Activated CD4-positive, alpha-beta T cell treated with anti-CD3 and anti-CD28 coated beads for 24 hours (primary cell): ENCODE measurements at places on chromosomes 6 and 20.

DNA sequence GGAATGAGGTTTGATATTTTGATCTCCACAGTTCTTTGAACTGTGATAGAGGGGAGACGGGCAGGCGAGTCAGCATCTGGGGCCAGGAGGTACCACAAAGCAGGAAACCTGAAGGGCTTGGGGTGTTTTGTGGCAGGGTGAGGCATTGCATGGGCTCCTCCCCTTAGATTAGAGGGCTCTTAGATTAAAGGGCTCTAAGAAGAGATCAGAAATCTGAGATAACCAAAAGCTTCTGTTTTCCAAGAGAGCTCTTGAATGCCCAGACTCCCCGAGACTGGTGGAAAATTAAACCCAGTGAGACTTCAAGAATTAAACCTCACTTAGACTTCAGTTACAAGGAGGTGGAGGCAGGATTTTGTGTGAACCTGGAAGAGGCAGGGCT is 2.4 kb upstream of the GPX5 start:
- DNase-seq = no peak

GRCh38 chr6:127190552-127190951 is 72.1 kb downstream of the RSPO3 start:
- DNase-seq = no peak

DNA sequence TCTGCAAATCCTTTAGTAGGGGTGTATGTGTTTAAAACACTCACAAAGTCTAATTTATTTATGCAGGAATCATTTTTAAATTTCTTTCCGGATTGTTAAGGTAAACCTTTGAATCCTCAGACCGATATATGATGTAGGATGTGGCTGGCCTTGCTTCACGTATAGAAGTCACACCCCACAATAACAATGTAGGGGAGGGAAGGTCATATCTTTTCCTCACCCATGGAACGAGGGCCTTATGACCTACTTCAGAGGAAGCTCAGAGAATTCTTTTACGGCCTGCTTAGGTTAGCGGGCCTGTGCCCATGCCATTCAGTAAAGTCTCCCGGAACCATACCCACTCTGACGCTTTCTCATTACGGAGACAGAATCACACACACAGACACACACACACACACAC is 102.9 kb downstream of the MAP3K7 start:
- DNase-seq = no peak

DNA sequence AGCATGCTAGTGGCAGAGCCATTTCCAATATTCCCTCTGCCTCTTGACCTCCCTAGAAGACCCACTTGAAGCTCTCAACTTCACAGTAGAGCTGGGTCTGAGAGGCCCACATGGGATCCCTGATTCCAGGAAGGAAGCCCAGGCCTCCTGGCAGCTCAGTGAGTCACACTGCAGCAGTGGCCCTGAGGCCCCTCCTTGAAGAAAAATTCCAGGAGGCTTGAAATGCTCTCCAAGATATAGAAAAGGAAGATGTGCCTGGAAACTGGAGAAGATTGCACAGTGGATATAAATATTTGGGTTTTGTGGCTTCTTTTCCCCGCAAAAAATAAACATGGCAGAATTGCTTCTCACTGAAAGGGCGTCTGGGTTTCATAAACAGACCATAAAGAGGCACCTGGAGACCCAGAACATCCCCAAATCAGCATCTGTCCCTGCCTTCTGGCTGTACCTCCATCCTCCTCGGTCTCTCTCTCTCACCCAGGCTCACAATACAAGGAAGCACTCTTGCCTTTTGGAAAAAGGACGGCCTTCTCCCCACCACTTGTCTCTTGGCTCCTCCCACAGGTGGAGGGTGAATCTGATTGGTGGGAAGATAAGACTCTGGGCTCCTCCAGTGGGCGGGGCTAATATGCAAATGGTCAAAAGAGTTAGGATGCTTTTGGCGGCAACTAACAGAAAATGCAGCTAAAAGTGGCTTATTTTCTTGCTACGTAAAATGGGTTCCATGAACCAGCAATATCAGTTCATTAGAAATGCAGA is 200.0 kb upstream of the SULF2 start:
- no peak for DNase-seq

- DNase-seq = no peak
These were observed 26.2 kb downstream of the E2F3 start for GRCh38 chr6:20427856-20428255.

DNA sequence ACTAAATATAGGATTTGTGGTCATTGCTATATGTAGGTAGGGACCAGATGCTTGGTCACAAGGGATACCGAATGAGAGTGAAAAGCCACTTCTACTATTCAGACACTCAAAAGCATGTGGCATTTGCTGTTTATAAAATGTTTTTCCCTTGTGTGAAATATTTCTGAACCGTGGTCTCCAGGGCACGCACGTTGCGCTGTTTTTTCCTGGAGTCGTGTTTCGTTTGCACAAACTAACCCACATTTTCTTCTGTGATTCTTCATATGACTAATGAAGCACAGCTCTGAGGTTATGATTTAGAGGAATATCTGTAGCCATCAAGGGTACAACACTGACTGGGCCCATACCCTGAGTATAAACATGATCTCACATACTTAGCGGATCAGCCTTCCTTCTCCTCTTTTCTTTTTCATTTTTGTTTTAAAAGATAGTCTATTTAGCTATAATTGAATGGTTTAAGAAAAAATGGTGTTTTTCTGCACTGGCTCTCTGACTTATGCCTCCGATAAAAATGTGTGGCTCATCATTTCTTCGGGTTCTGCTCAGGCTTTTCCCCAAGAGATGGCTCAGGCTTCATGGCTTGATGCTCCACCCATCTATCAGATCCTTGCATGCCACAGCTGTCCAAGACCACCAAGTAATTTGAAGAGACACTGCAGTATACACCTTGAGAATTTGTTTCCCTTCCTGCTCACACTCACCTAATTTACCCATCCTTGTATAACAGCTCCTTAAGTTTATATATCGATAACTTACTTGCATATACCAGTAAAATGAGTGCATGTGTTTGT is 59.9 kb upstream of the HBS1L start:
- DNase-seq = no peak
